Stimulated activated CD4-positive, alpha-beta T cell treated with anti-CD3 and anti-CD28 coated beads, Interleukin-1b, Interleukin-23, amount 100 ng/mL, for 1 hour (primary cell): ENCODE measurements at places on chromosomes 3 and 15.

GRCh38 chr3:176469694-176470205 lies 727.5 kb downstream of the TBL1XR1 start:
- no peak for DNase-seq

- DNase-seq, result no peak
Measured at GRCh38 chr3:60147249-60147950, 1097.6 kb upstream of the CFAP20DC start.

- DNase-seq, result no peak
Measured at GRCh38 chr15:70459312-70459711, 304.0 kb downstream of the UACA start.

- no peak for DNase-seq
Measured at GRCh38 chr3:46087871-46088270, 60.6 kb upstream of the XCR1 start.

DNA sequence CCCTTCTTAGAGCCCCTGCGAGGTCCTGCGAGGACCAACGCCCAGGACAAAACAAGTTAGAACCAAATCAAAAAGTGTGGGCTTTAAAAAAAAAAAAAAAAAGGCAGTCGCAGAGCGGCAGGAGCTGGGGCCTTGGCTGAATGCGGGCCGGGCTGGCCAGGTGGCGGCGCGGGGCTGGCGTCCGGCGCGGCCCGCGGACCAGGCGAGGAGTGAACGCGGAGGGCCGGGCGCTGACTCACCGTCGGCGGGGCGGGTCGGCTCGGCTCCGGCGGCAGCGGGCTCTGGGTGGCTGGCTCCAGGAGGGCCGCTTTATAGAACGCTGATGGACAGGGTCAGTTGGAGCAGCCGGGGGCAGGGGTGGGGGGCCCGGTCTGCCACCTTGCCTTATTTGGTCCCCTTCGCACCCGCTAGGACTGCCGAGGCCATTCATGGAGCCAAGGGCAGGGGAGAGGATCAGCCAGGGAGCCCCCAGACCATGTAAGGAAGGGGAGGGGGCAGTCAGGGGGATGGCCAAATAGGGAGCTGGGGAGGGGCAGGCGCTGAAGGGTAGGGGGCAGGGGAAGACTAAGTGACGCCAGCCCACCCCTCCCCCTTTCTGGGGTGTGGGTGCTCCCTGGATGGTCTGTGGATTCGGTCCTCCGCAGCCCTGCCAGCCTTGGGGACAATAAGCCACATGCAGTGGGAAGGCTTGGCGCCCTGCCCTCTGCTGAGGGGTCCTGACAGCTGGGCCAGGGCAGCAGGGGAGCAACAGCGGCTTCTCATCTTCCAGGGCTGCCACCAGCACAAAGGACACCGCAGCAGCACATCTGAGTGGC lies at the start of gene ACTC1:
TSS of gene ACTC1 (minus strand) at position 283 of the 815 bp plus-strand sequence. CDS start 741 bp downstream, outside the sequence.
- DNase-seq, result no peak

- no peak for DNase-seq
Measured at GRCh38 chr15:57554063-57554811, 37.5 kb upstream of the MYZAP start.

GRCh38 chr3:24336101-24336500 lies 158.5 kb downstream of the THRB start:
- no peak for DNase-seq

DNA sequence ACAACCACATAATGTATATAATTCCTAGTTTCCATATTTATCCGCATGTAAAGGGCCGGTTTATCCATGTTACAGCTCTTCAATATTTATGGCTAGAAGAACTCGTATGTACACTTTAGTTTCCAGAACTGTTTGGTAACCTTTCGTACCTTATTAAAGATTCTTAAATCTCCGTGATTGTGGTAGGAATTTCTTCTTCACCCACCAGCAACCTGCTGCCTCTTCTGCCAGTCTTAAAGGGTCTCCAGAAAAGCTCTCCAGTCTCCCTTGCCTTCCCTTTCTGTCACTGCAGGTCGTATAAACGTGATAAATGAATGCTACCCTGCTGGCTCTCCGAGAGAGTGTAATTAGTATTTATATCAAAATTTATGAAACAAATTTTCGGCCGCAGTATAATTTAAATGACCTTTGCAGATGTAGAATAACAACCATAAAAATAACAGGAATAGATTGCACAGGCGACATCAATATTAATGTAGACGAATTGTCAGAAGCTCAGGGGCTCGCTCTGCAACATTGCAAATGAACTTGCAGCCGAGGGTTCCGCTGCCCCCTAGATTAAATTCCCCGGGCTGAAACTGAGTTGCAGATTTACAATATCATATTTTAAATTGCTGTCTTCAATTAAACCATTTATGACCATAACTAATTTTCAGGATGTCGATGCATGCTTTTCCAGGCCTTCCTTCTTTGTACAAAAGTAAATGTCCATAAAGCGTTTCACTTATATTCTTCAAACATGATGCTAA lies 5.4 kb downstream of the ZIC1 start:
- no peak for DNase-seq

GRCh38 chr3:55686426-55687254 lies 199.5 kb upstream of the WNT5A start:
- DNase-seq, result no peak
